ENCODE measurements at places on chromosomes 3 and 15. TPM values are rescaled to one million over a fixed set of nuclear protein-coding genes. Genes with fewer than 3 reads are reported as not detected.

- no peak for DNase-seq
Observed at GRCh38 chr3:98010194-98010882, 24.8 kb downstream of the GABRR3 start.

DNA sequence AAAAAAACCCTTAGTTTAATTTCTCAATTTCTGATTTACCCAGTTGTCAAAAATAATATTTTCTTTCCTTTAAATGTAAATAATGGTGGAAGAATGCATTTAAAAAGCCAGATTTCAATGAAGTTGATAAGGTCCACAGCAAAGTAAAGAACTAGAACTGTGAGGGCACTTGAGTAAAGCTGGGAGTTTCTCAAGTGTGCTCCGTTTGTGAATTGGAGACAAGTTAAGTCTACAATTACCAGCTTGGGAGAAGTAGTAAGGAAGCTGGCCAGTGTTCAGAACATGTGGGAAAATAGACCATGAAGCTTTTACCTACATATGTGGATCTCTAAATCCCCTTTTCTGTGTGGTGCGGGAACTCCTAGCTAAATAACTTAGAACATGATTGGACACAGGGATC, 239.4 kb downstream of the OXSM start:
- no peak for DNase-seq

- DNase-seq: no peak
Observed at GRCh38 chr3:147301781-147302180, 104.6 kb downstream of the ZIC4 start.

DNA sequence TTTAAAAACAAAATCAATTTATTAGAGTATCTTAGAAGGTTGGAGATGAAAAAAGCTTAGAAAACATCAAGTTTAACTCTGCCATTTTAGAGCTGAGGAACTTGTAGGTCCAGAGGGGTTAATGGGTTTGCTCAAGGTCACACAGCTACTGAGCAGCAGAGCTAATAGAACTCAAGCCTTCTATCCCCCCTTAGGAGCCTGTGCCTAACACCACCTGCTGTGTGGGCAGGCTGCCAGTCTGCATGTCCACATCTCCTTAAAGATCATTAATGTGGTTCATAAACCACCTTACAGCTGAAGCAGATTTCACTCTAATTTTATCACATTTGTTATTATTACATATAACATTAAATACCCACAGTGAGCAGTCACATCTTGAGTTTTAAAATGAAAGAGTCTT, 14.1 kb upstream of the SLC35G2 start:
- no peak for DNase-seq

- DNase-seq: no peak
Observed at GRCh38 chr3:171164067-171164465, 137.5 kb upstream of the SLC2A2 start.

DNA sequence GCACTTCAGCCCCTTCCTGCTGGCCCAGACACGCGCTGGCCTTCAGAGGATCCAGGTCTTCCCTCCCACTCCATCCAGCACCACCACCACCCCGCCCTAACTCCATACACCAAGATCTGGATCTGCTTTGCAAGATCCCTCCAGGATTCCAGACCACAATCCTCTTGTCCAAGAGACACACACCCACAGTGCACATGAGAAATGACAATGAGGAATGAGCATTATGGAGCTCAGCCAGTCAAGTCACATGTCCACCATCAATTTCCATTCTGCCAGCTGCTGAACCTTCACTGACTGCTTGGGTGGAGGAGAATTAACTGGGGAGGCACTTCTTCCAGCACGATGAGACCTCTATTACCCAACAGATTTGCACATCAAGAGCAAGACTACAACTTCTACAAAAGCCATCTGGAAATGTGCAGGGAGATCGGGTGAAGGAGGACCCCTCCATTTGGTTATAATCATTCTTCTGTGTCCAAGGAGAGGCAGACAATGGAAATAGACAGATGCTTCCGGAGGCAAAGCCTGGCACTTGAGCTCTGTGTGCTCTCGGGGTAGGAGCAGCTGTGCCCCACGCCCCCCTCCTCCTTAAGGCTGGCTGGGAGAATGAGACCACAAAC, 12.3 kb upstream of the SPATA12 start:
- no peak for DNase-seq

DNA sequence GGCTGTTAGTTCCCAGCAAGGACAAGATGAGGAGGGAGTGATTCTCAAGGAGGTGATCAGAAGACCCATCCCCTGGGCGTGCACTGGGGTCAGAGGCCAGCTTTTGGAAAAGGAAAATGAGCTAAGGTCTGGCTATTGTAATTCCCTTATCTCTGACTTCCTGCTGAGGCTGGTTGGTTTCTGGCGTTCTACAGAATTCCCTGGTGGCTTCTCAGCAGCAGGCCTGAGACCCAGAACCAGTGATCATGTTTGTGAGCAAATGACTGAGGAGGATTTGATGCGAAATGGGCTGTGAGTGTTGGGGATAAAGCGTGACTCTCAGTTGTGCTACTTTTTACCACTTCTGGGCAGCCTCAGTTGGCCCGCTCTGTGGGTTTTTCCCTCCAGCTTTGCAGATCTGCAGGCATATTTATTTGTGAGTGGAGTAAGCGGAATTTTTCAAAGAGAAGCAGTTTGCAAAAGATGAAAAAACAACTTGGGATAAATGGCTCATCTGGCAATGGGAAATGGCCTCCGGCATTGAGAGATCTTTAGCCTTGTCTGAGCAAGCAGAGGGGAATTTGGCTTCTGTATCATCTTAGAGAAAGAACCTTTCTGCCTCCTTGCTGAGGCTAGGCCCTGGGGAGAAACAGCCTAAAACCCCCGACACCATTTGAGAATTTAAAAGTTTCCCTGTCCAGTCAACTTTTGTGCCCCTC, 102.7 kb downstream of the SLCO3A1 start:
- no peak for DNase-seq

GRCh38 chr3:32238453-32239306, at the start of gene CMTM8:
Gene CMTM8 (plus strand): TSS chr3:32238680. CDS start chr3:32238973, 293 bp downstream.
- peak; percentile 46 for DNase-seq

DNA sequence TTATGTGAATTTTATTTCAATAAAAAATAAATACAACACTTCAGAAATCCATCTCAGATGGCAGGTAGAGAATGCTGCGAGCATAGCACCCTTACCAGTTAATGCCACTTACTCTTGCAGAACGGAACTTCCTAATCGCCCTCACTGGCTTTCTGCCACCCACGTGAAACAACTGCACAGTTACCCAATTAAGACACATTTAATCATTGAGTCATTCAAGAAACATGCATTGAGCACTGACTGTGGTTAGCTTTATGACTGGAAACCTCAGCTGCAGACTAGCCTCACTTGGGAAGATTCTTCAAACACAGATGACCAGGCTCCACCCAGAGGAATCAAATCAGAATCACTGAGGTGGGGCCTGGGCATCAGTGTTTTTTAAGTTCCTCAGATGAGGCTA, 5.6 kb upstream of the MFGE8 start:
- no peak for DNase-seq

DNA sequence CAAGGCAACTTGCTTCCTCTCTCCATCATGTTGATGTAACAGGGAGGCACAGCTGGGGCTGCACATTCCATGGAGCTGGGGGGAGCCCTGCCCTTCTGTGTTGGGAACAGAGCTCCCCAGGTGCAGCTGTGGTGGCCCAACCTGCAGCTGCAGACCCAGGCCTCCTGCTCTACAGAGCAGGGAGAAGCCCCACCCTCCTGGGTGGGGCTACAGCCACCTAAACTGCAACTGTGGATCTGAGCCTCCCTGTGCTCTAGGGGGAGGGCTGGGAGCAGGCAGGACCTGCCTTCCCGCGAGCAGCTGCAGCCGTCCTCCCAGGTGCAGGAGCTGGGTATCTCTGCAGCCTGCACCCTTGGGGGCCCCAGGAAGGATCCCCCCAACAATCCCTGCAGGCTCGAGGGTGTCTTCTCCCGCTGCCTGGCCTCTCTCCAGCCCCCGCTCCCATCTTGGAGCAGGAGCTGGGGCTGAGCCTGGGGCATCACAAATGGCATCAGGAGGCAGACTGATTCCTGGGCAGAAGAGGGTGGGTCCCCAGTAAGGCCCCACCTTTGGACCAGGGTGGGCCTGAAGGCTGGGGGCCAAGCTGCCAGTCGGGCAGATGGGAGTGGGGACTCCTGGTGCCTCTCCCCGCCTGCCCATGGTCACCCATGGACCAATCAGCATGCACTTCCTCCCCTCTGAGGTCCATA, 7.4 kb downstream of the LRRC58 start:
- DNase-seq: no peak

DNA sequence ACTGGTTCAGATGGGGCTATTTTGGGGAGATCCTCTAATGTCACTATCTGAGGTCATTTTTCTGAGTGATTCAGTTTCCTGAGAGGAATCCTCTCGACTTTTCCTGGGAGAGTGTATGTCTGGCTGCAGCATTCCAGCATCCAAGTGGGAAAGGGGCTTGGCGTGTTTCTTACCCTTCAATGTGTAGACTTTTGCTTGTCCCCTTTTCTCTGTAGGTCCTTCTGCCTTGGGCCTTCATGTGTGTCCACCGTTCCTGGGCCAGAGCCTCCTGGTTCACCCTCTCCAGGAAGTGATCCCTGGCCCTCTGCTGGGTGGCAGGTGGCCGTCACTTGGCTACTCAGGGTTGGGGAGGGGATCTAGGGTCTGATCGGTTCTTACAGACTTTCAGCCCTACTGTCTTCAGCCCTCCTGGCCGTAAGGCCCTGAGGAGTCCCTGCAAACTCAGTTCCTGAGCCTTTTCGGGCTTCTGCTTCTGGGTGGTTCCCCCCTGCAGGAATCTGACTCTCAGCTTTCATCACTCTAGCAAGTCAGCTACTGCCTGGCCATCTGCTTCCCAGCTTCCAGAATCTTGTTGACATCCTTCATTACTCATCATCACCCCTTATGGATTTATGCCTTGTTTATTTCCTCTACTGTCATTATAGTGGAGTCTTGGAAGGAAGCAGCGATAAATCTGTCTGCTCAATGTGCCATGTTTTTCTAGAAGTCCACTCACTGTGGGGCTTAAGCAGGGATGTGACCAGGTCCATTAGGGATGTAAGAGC, 36.5 kb downstream of the GOLGA6L10 start:
- DNase-seq: no peak

DNA sequence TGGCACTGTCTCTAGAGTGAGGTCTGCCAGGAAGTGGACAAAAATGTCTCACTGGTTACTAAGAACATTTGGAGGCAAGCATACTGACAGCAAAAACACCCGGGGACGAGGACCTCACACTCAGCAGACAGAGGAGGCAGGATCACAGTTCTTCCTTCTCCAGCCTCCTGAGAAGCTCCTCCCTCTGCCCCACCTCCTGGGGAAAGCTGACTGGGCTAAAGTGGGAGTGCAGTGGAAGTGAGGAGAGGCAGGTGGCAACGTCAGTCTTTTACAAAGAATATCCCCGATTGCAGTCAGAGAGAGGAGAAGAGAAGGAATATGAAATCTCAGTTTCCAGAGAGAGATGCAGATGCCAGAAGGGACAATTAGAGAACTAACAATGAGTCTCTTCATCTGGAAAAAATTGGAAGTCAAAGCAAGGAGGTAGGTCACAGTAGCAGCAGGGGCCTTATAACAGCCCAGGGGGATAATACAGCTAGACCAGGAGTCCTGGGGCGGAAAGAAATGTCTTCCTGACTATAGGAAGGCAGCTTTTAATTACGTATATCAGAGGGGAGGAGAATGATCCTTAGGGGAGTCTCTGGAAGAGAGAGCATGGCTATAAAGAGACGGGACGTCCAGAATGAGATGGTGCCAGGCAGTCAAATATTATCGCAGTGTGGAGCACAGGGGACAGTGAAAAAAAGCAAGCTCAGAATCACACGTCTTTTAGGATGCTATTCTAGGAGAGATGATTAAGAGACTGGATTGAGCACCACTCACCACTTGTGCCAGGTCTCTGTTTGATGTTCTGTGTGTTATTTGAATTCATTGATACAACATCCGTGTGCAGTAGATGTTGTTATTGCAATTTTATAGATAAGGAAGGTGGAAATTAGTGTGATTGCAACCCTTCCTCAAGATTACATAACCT, 47.2 kb downstream of the LEO1 start:
- no peak for DNase-seq

DNA sequence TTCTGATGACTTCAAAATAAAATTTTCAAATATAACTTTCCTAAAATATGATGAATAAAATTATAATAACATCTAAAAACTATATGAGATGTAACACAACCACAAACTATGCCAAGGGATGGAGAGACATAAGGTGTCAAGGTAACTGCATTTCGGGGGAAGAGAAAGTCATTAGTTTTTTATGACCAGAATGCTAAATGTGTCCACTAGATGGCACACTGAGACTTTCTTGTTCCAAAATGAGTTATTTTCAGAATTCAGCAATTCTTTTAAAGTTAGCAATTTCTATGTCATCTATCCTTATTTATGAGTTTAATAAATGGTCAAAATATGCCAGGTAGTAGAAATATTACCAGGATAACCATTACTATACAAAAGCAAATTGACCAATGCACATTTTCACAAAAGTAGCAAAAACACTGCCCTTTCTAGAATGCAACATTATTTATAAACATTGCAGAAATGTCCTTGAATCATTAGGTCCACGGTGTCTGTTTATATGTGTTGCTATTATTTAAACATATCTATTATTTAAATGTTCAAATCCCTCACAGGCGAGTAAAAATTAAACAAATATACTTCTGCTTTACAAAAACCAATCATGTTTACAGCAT, 374.2 kb downstream of the PLCL2 start:
- DNase-seq: peak; percentile 10

FAM3D gene
- polyA plus RNA-seq: 1.1 TPM

ANAPC13 gene
- 113 TPM for polyA plus RNA-seq

SH3GL3 gene
- 9.0 TPM for polyA plus RNA-seq

ZIC4 gene
- 0.42 TPM for polyA plus RNA-seq

SCAMP5 gene
- 22.2 TPM for polyA plus RNA-seq

SPSB4 gene
- 9.7 TPM for polyA plus RNA-seq

TRH gene
- 0.43 TPM for polyA plus RNA-seq

KLHL40 gene
- not detected for polyA plus RNA-seq

NR1I2 gene
- polyA plus RNA-seq: 0.18 TPM

NR1D2 gene
- 55.3 TPM for polyA plus RNA-seq

Measured in left renal pelvis (tissue), 4 donors.